CD14-positive monocyte (primary cell): ENCODE measurements at places on chromosomes 7 and 10. TPM values are rescaled to one million over a fixed set of nuclear protein-coding genes. Genes with fewer than 3 reads are reported as not detected.

The NEUROD6 gene
- not detected for polyA plus RNA-seq

The SEMA3C gene
- polyA plus RNA-seq = 13.7 TPM

GRCh38 chr10:13990392-13990805 is 340.3 kb downstream of the FRMD4A start:
- H3K4me3 ChIP-seq = no peak overlapping the region
- H3K27ac ChIP-seq = no peak overlapping the region
- H3K27me3 ChIP-seq = no peaks in the 10 kb centered on the region
- DNase-seq = no peak
- H3K4me1 ChIP-seq = no peaks in the 10 kb centered on the region

GRCh38 chr7:134919240-134919641 is 67.1 kb upstream of the AGBL3 start:
- H3K4me3 ChIP-seq = no peak overlapping the region
- no peaks in the 10 kb centered on the region for H3K27me3 ChIP-seq
- no peaks in the 10 kb centered on the region for H3K4me1 ChIP-seq
- no peaks in the 10 kb centered on the region for H3K36me3 ChIP-seq
- DNase-seq = no peak
- no peak overlapping the region for H3K27ac ChIP-seq

GRCh38 chr7:133662830-133663229 is 410.0 kb downstream of the EXOC4 start:
- no peak overlapping the region for H3K27ac ChIP-seq
- H3K4me3 ChIP-seq = no peak overlapping the region
- H3K27me3 ChIP-seq = no peaks in the 10 kb centered on the region
- H3K36me3 ChIP-seq = no peaks in the 10 kb centered on the region
- no peak for DNase-seq
